Pancreas (tissue), 10 donors: ENCODE measurements at places on chromosomes 12 and 14.

DNA sequence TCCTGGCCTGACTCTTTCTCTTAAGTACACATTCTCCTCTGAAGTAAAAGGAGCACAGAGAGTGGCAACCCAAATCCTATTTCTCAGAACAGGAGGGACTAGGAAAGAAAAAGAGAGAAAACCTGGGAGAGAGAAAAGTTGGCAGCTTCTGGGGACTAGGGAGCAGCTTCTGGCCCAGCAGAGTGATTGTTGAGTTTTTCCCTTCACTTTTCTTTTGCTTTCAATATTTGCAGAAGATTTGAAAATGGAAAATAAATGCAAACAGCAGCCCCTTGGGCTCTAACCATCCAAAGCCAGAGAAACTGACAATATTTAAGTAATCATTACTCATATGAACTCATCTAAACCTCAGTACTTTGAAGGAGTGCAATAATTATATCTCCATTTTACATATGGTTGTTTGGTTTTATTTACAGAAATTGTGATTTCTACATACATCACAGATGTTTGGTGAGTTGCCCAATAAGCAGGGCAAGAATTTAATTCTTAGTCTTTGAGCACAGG, 28.8 kb upstream of the IGF1 start:
- DNase-seq, result no peak

DNA sequence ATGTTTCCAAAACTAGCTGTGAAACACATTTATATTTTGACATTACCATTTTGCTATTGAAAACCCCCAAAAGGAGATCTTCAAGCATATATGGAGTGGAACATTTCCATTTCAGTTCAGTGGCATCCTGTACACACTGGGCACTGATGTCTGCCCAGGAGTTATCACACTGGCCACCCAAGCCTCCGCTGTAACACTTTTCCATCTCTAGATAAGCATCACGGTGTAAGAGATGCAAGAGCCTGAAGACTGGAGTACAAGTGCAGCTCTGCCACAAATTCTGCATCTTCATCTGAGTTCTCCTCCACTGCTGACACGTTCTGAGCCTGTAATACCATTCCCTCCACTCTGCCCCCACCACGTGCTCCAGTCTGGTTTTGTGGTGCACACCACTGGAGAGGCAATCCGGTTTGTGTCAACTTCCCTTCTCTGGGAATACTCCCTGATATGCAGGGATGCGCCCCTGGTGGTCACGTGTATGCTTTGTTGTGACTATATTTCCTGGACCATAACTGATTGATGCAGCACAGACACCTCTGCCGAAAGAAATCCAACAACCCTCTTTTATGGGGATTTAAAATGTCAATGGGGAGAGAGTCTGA, 12.7 kb downstream of the SPTLC2 start:
- no peak for DNase-seq

- DNase-seq, result peak; percentile 23
Observed at GRCh38 chr12:16359512-16360491, 12.4 kb downstream of the MGST1 start.

DNA sequence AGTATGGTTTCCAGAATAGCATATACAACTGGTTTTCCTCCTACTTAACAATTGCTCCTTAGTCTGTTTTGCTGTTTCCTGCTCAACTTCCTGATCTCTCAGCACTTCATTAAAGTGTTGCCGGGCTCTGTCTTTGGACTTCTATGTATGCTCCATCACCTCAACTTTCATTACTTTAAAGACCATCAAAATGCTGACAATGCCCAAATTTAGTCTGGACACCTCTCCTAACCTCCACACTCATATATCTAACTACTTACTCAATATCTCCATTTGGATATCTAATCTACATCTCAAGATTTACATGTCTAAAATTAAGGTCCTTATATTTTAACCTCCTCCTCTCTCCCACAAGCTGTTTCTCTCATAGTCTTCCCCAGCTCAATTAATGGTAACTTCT, 54.4 kb upstream of the LGR5 start:
- DNase-seq, result no peak

GRCh38 chr12:132582058-132582420, 28.3 kb downstream of the LRCOL1 start:
- DNase-seq, result no peak

DNA sequence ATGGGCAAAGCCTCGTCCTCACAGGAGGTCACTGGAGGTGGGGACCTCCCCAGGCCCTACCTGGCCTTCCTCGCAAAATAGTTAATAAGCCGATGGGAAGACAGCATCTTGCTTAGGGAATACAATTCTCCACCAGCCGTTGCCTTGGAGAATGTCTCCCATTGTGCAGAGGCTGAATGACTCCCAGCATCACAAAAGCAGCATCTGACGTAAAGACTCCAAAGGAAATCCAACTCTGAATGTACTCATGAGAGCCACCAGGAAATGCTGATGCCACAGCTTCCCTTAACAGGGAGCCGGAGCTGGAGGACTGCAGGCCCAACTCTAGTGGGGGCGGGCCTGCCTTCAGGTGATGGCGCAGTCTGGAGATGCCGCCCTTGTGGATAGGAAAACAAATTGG, 15.5 kb downstream of the CCDC63 start:
- no peak for DNase-seq

DNA sequence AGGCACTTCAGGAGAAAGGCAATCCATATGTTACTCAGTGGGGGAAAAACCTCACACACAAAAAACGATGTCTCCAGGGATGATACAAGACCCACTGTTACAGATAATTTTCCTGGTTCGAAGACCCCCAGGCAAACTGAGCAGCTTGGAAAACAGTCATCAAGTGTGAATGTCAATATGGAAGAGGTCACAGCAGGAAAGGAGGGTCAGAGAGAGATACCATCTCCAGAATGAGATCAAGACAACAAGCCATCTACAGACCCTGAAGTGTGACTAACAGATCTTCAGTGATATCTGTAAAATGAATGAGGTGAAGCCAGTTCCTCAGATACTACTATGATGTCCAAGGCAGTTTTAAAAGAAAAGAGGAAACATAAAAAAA, 28.6 kb downstream of the GNS start:
- no peak for DNase-seq

DNA sequence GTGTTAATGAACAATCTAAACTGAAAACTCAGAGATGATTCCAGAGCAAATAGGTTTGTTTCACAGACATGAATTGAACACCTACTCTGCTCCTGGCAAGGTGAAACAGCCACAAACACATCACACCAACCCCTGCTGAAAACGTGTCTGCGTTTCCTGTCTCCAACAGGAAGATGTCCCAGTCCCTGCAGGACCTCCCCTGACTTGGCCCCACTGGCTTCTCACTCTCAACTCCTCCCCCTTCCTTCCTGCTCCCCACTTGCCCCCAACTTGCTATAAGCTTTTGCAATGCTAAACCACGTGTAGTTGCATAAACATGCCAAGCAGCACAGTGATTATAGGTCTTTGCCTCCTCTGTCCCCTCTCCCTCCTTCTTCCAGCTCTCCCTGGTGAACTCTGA, 567.6 kb downstream of the BCL11B start:
- DNase-seq, result no peak

GRCh38 chr14:46651526-46652144, at the start of gene RPL10L:
TSS of gene RPL10L (minus strand) at chr14:46651781. CDS start at chr14:46651736, 45 bp downstream.
- DNase-seq, result no peak

DNA sequence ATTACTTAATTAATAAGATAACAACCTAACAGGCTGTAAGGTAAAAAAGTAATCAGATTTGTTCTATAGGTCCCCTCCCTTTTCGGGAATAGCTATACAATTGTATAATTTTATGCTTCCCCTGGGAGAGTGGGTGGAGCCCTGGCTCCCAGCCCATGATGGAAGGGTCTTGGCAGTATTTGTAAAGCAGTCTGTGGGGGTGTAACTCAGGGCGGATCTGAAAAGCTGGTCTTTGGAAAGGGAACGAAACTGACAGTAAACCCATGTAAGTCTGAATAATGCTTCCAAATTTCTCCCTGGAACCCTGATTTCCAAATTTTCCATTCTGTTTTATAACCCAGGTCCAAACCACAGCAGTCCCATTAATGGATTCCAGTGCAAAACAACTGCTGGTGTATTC, 110.4 kb downstream of the DAD1 start:
- DNase-seq, result no peak

DNA sequence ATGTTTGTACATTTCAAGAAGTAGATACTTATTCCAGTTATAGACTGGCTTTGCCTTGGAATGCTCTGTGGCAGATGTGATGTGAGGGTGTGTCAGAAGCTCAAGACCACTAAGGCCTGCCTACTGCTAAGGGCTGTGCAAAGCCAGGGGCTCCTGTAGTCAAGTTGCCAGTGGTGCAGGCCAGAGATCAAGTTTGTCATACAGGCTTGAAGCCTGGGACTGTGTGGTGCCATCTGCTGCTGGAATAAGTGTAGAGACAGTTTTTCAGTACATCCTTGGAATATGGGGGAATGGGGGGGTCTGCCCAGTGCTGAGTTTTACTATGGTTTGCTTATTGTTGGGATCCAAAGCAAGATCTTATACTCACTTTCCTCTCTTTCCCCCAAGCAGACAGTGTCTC, 649.9 kb upstream of the FOXG1 start:
- DNase-seq, result no peak

DNA sequence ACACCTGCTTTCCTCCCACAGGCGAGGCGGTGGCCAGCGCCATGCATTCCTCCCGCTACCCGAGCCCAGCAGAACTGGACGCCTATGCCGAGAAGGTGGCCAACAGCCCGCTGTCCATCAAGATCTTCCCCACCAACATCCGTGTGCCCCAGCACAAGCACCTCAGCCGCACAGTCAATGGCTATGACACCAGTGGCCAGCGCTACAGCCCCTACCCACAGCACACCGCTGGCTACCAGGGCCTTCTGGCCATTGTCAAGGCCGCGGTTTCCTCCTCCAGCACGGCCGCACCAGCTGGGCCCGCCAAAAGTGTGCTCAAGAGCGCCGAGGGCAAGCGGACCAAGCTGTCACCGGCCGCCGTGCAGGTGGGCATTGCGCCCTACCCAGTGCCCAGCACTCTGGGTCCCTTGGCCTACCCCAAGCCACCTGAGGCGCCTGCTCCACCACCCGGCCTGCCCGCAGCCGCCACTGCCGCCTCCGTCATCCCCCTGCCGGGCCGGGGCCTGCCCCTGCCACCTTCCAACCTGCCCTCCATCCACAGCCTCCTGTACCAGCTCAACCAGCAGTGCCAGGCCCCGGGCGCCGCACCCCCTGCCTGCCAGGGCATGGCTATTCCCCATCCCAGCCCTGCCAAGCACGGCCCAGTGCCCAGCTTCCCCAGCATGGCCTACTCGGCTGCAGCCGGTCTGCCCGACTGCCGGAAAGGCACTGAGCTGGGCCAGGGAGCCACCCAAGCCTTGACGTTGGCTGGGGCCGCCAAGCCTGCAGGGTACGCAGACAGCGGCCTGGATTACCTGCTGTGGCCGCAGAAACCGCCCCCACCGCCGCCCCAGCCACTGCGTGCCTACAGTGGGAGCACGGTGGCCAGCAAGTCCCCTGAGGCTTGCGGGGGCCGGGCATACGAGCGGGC, 54.6 kb downstream of the FAM222A start:
- no peak for DNase-seq
